ENCODE measurements at places on chromosomes 5 and 9.

- no peak for DNase-seq
These were observed 30.7 kb downstream of the TSTD2 start for GRCh38 chr9:97602430-97602829.

DNA sequence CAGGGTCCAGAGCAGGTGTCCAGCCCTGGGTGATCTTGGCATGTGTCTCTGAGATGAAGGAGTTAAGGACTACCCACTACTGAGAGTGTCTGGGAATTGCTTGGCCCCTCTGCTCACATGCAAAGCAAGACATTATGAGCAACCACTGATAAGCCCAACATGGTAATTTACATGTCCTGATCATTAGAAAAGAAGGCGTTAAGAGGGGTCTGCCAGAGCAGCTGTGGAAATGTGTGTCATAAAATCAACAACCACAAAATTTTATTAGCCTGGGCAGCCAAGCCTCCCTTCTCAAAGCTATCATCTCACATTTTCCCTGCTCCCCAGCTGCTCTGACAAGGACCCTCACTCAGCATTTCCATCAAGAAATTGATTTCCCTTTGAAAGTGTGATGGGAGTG is 351.0 kb downstream of the SPOCK1 start:
- DNase-seq: no peak

DNA sequence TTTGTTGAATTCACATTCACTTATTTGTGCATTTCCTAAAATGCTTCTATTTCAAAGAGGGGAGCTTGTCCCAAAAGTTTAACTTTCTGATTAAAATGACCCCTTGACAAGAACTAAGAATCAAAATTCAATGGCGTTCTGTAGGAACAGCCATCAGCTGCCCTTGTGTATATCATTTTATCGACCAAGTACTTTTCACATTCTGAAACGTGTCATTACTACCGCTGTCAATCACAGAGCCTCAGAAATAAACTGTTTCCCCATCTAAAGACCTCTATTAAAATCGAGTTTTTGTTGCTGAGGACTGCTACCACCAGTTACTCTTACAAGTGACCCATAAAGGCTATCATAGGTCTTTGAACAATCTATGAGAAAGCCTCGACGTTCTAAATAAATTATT is 1.6 kb upstream of the FOXD1 start:
- DNase-seq: no peak

DNA sequence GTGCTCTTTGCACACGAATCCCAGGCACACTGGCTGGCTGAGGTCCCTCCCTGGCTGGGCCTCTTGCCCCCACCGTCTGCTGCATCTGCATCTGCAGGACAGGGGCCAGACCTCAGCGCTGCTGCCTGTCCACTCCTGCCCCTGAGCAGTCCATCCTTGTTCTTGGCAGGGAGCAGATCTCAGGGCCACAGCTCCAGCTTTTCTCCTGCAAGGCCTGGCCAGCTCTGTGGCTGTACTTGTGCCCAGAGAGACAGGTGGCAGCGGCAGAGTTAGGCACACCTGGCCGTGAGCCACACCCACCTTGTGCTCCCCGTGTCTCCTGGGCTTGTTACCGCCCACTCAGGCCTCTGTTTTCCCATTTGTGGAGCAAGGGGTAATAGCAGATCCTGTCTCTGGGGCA is 13.9 kb downstream of the NEK6 start:
- DNase-seq: no peak

DNA sequence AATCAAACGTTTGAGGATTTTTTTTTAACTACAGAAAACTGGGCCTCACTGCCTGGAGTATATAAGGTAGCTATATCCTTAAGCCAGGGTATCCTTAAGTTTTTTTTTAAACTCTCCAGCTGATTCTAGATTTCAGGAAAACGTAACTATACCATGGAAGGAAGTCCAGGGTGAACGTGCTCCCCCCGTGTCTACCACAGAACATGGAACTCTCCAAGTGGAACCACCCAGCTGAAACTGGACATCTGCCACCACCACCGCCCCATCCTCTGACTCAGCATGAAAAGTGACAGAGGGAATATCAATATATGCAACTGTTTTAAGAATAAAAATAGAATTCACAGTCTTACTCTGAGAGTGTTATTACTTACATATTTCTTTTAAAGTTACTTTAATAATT is 61.3 kb downstream of the DROSHA start:
- DNase-seq: no peak

DNA sequence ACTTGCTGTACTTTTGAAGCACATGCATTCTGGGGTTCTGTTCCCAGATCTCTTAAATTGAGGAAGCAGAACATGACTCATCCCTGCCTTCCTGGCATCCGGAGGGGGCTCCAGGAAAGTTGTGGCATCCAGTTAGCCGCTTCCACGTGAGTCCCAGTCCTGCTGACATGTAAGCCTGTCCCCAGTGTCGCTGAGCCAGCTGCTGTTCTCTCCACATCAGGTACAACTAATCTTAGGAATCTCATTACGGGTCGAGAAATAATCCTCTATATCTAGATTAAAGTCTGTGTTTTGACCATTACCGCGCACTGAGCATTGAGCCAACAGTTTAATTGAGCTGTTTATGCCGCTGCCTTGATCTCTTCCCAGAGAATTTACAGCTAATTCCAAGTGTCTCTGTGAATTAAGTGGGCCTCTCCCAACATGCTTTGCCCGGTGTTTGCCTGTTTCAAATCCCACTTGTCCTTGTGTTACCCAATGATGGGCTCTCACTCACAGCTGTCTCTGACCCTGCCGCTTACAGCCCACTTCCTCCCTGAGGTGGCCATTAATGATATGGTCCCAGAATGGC is 10.5 kb upstream of the SHB start:
- DNase-seq: no peak

DNA sequence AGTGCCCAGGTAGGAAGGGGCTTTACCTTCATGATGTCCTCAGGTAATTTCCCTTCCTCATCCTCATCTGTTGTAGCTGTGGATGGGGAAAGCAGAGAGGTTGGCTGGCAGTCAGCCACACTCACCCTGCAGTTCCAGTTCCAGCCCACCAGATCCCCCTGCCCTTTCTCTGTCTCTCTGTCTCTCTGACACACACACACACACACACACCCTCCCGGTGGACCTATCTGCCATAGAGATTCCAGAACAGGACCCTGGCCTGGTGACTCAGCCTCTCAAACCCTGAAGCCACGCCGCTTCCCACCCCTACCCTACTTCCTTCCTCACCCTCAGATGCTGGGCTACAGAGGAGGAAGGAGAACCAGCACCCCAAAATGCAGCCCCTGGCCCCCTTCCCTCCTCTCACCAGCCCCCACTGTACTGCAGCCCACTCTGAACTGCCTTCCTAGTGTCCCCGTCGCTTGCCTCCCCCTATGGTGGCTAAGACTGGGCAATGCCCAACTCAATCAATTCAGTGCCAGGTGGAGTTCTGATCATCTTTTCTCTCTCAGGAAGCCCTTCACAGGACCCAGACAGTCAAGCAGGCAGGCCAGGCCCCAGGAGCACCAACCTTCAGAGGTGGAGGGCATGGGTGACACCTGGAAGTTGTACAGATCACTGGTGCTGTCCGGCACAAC is 4.8 kb downstream of the IRF1 start:
- DNase-seq: no peak

GRCh38 chr9:8337834-8338766 is 538.5 kb upstream of the DMAC1 start:
- DNase-seq: no peak

DNA sequence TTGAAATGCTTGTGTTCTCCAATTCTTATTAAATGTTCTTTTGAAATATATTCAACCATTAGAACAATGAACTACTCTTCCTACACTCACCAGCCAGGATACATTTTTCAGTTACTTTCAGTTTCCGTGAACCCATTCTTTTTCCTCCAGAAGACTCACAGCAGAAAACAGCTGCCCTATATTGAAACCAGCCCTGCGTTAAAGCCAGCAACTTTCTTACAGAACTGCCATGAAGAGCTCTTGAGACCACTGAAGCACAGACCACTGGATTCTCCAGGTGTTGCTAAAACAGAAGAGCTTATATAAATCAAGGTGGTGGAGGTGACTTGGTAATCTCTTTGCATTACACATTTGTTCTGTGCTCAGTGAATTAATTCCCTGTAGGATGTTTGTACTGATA is 365.9 kb upstream of the C9orf72 start:
- no peak for DNase-seq

DNA sequence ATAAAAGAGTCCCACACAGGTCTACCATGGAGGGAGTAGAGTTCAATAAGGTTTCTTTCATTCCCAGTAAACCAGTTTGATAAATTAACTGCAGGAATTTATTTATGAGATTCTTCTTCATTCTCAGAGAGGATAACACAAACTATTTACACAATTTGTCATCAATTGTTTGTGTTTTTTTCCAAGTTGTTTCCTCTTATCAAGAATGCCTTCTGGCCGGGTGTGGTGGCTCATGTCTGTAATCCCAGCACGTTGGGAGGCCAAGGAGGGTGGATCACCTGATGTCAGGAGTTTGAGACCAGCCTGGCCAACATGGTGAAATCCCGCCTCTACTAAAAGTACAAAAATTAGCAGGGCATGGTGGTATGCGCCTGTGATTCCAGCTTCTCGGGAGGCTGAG is 216.7 kb downstream of the MLLT3 start:
- no peak for DNase-seq

- no peak for DNase-seq
These were observed 138.0 kb upstream of the EFNA5 start for GRCh38 chr5:107808671-107809137.

DNA sequence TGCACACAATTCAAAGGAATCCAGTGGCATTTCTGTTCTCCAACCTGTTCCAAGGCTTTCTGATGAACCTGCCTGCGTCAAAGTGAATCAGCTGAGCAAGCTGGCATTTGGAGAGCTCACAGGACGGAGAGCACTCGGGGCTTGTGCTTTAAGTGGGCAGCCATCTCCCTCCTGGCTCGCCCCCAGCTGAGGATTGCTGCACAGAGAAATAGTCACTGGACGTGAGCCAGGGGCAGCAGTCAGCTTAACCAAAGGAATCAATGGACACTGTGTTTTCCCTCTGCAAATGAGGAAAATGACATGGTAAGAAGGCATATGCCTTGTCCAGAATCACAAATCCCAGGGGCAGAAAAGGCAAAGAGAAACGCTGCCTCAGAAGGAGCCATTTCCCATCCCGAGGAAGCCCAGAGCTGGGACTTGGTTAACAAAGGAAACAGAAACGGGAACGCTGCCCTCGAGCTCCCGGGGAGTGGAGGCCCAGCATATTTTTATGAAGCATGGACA is 299.4 kb downstream of the ZSWIM6 start:
- DNase-seq: no peak

DNA sequence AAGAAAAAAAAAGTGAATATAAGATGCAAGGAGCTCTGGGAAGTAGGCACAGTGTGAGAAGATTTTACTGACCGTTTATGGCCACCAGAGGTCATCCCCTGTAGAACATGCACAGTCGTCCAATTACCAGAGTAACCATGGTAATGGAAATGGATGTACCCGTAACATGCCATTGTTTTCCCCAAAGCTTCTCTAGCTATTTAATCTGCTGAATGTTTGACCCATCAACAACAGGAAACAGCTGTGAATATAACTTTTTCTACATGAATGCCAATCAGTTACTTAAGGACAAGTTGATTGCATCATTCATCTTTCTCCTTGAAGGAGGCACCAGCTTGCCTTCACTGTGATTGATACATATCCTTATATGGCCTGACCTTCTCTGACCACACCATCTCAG is 1967.0 kb upstream of the CDH9 start:
- no peak for DNase-seq

GRCh38 chr5:63831381-63831780 is 130.9 kb downstream of the HTR1A start:
- DNase-seq: no peak

DNA sequence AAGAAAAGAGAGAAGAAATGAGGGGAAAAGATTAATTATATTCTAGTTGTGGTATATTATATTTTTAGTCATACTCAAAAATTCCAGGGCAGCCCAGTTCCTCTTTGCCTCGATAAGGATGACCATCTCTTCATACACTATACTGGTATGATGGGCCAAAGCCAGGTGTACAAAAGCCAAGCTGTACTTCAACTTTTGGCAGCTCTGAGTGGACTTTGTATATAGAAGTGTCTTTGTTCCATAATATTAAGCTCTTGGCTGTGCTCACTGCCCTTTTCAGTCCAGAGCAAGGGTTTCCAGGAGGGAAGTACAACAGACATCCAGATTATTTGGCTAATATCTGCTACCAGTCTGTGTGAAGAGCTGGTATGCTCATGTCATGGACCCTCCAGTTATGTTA is 934.3 kb upstream of the CDH10 start:
- no peak for DNase-seq

DNA sequence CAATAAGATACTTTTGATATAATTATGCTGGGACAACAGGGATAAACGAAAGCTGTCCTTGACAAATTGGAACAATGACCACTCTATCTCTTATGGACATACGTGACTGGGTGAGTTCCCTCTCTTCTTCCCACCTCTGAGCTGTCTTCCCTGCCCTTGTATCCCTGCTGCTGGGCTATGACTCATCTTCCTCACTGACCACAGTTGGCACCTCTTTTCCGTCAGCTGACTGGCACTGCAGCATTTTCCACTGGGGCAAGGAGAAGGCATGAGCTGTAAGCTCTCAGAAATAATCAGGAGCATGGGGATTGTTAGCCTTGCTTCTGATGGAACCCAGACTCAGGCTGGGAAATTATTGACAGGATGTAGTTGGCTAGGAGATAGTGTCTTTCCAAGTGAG is 48.7 kb downstream of the PCSK1 start:
- DNase-seq: no peak

DNA sequence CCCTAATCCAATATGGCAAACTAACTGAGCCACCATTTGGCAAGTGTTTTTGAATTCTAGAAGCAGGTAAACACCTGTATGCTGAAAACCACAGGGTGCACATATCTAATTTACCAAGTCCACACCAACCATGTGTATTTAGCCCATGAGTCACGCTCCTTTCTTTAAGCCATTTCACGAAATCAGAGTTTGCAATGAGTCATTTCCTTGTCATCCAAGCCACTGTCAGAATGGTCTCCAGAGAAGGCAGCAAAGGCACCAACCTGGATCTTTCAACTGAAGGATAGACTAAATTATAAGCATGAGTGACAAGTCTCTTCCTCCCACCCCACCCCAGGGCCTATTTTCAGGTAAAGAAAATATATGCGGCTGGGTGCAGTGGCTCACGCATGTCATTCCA is 110.0 kb downstream of the PAX5 start:
- DNase-seq: peak; percentile 31

- DNase-seq: no peak
These were observed 19.8 kb downstream of the TGFBR1 start for GRCh38 chr9:99124534-99125255.

GRCh38 chr9:14303100-14303499 is 10.8 kb downstream of the NFIB start:
- DNase-seq: no peak
